ENCODE measurements at places on chromosomes 7 and 10. TPM values are rescaled to one million over a fixed set of nuclear protein-coding genes. Genes with fewer than 3 reads are reported as not detected.

Gene MMD2
- total RNA-seq, result not detected

Gene NPSR1
- not detected for total RNA-seq

Gene TMEM196
- not detected for total RNA-seq

Gene NRG3
- not detected for total RNA-seq

DNA sequence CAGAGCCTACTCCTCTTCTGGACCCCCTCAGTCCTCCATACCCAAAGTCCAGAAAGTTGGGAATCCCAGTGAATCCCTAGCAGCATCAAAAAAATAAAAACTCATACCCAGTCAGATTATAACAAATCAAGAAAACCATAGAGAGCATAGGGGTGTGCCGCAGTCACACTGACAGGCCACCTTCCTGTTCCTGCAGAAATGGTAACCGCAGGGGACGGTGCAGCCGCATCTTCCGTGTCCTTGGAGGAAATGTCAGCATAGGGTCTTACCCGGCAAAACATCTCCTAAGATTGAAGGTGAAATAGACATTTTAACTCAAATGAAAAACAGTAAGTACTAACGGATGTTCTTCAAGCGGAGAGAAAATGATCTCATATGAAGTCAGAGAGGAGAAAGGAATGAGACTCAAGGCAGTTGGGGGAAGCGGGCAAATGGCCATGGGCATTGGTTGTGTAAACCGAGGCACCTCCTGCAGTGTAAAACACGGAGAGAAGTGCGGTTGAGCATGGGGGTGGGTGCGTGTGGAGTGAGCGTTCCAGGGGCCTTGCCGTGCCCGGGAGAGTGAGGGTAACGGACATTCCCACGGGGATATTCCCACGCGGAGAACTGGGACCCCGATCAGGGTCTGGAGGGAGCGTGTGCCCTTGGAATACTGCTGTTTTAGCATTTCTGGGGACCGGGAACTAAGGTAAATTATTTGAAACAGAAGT is 110.8 kb downstream of the NKX6-2 start:
- no peak for DNase-seq

- DNase-seq, result no peak
These were observed 85.0 kb upstream of the KIF5B start for GRCh38 chr10:32141018-32141807.

- no peak for DNase-seq
These were observed 54.2 kb downstream of the DNAJC12 start for GRCh38 chr10:67783606-67784294.

DNA sequence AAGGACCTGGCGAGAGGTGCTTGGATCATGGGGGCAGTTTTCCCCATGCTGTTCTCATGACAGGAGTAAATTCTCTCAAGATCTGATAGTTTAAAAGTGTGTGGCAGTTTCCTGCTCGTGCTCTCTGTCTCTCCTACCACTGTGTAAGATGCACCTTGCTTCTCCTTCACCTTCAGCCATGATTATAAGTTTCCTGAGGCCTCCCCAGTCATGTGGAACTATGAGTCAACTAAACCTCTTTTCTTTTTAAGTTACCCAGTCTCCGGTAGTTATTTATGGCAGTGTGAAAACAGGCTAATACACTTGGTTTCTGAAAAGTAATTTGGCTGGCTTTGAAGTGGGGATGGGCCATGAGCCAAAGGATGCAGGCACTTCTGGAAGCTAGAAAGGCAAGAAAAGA is 268.0 kb upstream of the KAT6B start:
- DNase-seq, result no peak

- DNase-seq, result no peak
These were observed 7.8 kb upstream of the NOC3L start for GRCh38 chr10:94370501-94370900.

DNA sequence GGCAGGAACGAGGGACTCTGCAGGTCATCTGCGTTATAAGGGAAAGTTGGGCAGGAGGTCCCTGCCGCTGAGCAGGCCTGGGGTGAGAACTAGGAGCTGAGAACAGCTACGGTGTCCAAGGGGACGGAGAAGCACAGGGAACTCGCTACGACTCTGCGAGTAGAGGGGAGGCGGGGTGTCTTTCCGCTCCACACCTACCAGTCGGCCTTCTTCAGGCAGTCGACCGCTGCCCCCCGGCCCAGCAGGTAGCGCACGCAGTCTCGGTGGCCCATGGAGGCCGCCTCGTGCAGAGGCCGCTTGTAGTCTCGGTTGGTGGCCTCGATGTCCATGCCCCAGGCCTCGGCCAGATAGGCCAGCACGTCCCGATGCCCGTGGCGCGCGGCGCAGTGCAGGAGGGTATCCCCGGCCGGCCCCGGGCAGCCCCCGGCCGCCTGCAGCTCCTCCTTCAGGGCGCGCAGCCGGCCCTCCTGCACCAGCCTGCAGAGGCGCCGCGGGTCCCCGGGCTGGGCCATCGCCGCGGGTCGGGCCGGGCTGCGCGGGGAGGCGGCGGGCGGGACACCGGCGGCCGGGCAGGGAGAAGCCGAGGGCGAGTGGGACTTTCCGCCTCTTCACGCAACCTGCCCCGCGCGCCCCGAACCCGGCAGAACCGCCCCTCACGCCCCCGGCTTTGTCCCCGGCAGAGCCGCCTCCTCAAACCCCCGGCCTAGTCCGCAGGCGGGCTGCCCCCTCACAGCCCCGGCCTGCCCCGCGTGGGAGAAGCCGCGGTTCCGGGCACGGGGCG is 660 bp downstream of the ANKRD16 start:
- peak; percentile 67 for DNase-seq

GRCh38 chr7:102039706-102040105 is 222.3 kb downstream of the CUX1 start:
- DNase-seq, result no peak

- DNase-seq, result peak; percentile 70
These were observed 561 bp downstream of the PLEKHA1 start for GRCh38 chr10:122374859-122375678.

DNA sequence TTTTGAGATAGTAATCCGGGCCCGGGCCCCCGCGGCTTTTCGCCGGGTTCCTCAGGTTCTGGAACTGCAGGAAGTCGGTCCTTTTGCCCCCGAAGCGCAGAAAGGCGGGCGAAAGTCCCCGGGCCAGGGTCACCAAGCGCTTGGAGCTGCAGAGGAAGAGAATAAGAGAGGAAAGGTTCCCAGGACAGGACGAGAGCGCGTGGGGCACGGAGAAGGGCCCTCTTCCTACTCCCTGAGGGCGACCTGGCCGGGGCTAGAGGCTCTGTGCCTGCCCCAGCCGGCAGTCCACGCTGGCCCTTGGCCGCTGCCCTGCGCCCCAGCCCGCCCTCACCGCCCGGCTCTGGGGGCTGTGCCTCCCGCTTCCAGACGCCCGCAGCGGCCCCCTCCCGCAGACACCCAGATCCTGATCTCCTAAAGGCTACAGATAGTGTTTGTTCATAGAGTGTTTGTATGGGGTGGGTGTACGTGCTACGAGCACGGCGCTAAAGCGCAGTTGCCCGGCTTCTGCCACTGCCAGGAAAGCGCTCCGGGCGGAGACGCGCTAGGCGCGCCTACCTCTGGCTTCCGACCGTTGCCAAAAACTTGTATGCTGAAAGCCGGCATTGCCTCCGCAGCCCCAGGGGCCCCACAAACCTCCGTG is 3.2 kb downstream of the HPSE2 start:
- no peak for DNase-seq

- DNase-seq, result no peak
These were observed 320.0 kb downstream of the RPS24 start for GRCh38 chr10:78353636-78354035.

GRCh38 chr7:269721-270120 is 20.2 kb upstream of the FOXL3 start:
- no peak for DNase-seq

DNA sequence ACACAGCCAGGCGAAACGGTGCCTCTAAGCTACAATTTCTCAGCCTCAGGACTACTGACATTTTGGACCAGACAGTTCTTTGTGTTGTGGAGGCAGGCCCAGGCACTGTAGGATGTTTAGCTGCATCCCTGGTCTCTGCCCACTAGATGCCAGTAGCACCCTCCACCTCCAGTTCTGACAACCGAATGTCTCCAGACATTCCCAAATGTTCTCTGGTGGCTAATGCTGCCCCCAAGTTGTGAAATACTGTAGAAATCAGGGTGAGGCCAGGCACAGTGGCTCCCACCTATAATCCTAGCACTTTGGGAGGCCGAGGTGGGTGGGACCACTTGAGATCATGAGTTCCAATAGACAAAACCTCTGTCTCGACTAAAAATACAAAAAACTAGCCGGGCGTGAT is 18.2 kb downstream of the HNRNPF start:
- no peak for DNase-seq

GRCh38 chr10:86144301-86144700 is 222.3 kb downstream of the GRID1 start:
- no peak for DNase-seq

- no peak for DNase-seq
These were observed 283.4 kb downstream of the GFRA1 start for GRCh38 chr10:115989621-115990020.

- no peak for DNase-seq
These were observed 332.1 kb upstream of the CELF2 start for GRCh38 chr10:10685566-10685965.

DNA sequence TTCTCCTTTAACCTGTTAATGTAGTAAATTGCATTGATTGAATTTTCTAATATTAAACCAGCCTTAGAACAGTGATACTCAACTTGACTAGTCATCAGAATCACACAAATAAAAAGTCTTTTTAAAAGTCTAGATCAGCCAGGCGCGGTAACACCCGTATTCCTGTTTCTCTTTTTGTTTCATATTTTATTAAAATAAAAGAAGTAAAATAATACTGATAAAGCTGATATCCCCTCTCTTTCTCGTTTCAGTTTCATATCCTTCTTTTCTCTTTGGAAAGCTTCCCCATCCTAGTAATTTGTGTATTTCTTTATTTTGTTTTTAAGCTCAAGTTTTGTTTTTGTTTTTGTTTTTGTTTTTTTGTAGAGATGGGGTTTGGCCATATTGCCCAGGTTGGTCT is 9.3 kb downstream of the SMO start:
- DNase-seq, result no peak

- DNase-seq, result no peak
These were observed 3.5 kb downstream of the JAKMIP3 start for GRCh38 chr10:132069122-132069848.

GRCh38 chr7:99418260-99418659 is 9.5 kb downstream of the BUD31 start:
- DNase-seq, result no peak

- no peak for DNase-seq
These were observed 1.9 kb downstream of the HOXA9 start for GRCh38 chr7:27163288-27164044.

Data from activated naive CD4-positive, alpha-beta T cell treated with anti-CD3 and anti-CD28 coated beads, Interleukin-2, amount 50 U/mL, for 72 hours (primary cell).